SJCRH30 (cell line): ENCODE measurements at places on chromosomes 11 and 22. TPM values are rescaled to one million over a fixed set of nuclear protein-coding genes. Genes with fewer than 3 reads are reported as not detected.

LRRC56 gene
- 0.08 and 0.20 TPM in 2 replicates for total RNA-seq

F2 gene
- total RNA-seq: 0.06 and 0.15 TPM in 2 replicates

THY1 gene
- total RNA-seq: 2.5 and 3.8 TPM in 2 replicates

DNA sequence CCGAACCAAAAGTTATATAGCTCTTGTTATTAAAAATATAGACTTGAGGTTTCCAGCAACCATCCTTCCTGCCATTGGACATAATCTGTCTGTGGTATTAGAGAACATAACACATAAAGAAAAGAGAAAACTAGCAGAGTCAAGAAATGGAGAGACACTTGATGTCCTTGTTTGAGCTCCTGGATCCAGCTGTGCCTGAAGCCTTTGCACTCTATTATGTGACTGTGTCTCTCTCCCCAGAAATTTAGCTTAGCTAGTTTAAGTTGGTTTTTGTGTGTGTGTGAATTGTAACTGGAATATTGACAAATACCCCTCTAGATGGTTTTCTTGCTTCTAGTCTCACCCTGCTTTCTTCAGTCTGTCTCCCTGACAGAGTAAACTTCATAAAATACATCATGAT, 61.6 kb downstream of the SC5D start:
- no peak for DNase-seq
- H3K27ac ChIP-seq: no peak overlapping the region
- no peaks in the 10 kb centered on the region for H3K27me3 ChIP-seq

DNA sequence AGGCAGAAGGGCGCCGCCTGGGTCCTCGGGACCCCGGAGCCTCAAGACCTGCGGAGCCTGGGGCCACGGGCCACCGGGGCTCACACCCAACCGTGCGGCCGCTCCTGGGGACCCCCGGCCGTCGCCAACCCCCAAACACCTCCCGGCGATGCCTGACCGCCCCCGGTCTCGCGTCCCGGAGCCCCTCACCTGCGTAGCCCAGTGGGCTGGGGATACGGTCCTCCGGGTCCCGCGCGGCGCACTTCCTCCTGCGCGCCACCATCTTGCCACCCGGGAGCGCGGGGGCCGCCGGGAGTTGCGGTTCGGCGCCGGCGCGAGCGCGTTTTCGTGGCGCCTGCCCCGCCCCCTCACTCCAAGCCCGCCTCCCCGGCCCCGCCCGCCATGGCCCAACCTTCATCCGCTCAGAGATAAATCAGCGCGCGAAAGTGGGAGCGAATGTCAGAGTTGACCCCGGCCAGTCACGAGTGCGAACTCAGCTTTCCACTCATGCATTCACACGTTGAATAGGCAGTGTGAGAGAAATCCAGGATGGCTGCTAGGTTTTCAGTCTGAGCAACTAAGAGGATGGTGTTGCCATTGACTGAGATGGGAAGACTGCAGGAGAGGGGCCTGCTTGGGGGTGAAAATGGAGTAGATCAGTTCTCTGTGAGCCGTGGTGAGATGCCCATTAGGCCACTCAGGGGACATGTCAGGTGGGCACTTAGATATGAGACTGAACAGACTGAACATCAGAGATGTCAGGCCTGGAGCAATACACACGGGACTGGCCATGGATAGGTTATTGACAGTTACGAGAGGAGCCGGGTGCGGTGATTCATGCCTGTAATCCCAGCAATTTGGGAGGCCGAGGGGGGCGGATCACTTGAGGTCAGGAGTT, at the start of gene RRP7A:
Gene RRP7A (minus strand): TSS at position 272 of the 877 bp plus-strand sequence. CDS start 10 bp downstream, at position 262.
- H3K4me1 ChIP-seq: peaks cover 13% of the 10 kb centered on the region; the same call in 1 of the 2 replicates
- H3K4me3 ChIP-seq: peak within 1 kb of the TSS; percentile 100
- H3K36me3 ChIP-seq: peaks cover 9% of the 10 kb centered on the region; the same call in 1 of the 2 replicates
- DNase-seq: peak; percentile 84
- H3K27ac ChIP-seq: peak within 1 kb of the TSS; percentile 72
